ENCODE measurements at places on chromosomes 16 and 17.

- DNase-seq = no peak
Observed at GRCh38 chr16:55433030-55433429, 46.0 kb upstream of the MMP2 start.

GRCh38 chr17:14781123-14781522 is 480.2 kb downstream of the HS3ST3B1 start:
- DNase-seq = no peak

DNA sequence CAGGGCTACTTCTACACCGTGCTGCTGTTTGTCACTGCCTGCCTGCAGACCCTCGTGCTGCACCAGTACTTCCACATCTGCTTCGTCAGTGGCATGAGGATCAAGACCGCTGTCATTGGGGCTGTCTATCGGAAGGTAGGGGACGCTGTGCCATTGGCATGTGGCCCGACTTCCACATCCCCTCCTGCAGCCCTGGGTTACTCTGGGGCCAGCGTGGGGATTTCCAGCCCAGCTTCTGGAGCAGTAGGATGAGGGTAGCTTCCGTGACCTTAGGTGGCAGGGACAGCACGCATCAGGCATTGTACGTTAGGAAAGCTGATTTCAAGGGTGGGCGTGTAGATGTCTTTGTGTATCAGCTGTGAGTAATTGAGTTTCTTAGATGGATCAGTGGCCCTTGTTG is 96.5 kb downstream of the ABCC1 start:
- no peak for DNase-seq

DNA sequence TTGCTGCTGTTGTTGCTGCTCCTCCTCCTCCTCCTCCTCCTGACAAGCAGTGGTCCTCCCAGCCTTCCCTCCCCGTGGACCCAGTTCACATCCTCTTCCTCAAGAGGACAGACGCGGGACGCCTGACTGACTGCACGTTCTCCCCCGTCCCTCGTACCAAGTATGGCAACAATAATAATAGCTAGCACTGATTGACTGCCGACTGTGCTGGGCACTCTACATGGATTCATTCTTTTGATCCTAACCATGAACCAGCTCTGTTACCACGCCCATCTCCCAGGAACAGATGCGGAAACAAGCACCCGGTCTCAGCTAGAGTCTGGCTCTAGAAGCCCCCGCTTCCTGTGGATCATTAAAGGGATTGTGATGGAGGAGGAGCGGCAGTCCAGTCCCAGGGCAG is 78.0 kb downstream of the GNAO1 start:
- no peak for DNase-seq

DNA sequence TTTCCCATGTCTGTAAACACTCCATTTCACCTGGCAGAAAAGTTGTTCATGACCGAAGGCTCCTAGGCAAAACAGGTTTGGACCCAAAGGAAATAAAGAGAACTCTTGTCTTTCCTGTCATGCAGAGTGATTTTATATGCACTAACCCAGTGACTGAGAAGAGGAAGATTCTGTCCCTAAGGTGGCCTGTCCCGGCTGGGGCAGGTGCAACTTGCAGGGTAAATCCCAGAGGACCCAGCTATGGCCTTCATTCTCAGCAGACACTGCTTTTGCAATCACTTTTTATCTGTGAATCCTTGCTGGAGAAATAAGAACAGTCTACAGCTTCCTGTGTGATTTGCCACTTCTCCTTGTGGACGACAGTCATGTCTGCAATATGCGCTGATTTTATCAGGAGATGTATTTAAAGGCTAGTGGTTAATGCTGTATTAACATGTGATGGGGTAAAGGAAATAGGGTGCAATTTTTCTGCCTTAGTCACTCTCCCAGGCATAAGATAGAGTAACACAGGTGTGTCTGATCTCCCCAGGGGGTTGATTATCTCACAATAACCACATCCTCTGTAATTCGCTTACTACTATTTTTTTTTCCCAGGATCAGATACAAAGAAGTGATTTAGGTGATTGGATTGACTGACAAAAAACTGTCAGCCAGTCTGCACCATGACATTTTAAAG is 696.8 kb upstream of the SOX9 start:
- DNase-seq = no peak

- DNase-seq = no peak
Observed at GRCh38 chr16:3252967-3253366, 3.5 kb downstream of the MEFV start.

GRCh38 chr17:60451965-60452364 is 29.7 kb downstream of the CHCT1 start:
- no peak for DNase-seq

GRCh38 chr17:73343168-73343634 is 31.4 kb upstream of the CDC42EP4 start:
- DNase-seq = peak; percentile 70

DNA sequence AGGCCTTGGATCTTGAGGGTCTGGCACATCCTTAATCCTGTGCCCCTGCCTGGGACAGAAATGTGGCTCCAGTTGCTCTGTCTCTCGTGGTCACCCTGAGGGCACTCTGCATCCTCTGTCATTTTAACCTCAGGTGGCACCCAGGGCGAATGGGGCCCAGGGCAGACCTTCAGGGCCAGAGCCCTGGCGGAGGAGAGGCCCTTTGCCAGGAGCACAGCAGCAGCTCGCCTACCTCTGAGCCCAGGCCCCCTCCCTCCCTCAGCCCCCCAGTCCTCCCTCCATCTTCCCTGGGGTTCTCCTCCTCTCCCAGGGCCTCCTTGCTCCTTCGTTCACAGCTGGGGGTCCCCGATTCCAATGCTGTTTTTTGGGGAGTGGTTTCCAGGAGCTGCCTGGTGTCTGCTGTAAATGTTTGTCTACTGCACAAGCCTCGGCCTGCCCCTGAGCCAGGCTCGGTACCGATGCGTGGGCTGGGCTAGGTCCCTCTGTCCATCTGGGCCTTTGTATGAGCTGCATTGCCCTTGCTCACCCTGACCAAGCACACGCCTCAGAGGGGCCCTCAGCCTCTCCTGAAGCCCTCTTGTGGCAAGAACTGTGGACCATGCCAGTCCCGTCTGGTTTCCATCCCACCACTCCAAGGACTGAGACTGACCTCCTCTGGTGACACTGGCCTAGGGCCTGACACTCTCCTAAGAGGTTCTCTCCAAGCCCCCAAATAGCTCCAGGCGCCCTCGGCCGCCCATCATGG is 4.0 kb upstream of the ADGRG3 start:
- no peak for DNase-seq

DNA sequence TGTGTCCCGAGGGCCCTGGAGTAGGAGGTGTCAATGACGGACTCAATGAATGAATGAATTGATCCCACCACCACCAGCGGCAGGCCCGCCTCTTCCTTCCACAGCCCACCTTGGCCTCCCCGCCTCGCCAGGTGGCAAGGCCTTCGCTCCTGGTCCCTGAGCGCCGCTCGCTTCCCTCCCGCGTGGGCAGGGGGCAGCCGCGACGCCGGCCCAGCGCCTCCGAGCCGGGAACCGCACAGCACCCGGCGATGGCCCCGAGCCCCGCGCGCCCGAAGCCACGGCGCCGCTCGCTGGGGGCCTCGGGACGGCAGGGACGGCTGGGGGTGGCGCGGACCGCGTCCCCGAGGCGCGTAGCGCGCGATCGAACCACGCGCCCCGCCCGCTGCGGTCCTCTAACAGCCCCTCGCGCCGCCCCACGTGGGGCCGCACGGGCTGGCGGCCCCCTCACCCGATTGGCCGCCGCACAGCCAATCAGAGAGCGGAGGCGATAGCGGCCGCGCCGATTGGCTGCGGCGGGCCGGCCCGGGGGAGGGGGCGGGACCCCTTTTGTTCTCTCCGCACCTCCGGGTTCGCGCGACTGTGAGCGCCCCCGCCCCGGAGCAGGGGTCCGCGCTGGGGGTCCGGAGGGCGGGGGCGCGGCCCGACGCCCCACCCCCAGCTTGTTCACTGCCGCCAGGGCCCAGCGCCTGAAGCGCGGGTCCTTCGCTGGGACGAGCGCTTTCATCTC is 31.4 kb downstream of the ACTG1 start:
- peak; percentile 70 for DNase-seq

DNA sequence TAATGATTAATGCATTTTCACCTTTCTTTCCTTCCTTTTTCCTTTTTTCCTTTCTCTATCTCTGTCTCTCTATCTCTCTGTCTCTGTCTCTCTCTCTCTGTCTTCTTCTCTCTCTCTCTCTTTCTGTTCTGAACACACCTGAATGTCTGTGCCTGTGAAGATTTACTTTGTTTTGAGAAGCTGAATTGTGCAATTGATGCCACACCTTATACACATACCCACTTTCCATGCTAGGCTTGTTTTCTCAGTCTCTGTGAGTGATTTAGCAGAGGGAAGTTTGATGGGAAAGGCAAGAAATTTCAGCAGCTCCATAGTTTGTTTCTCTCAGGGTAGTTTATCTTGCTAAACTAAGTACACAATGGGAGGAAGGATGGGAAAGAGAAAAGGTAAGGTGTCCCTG is 9.3 kb upstream of the CAPNS2 start:
- no peak for DNase-seq

DNA sequence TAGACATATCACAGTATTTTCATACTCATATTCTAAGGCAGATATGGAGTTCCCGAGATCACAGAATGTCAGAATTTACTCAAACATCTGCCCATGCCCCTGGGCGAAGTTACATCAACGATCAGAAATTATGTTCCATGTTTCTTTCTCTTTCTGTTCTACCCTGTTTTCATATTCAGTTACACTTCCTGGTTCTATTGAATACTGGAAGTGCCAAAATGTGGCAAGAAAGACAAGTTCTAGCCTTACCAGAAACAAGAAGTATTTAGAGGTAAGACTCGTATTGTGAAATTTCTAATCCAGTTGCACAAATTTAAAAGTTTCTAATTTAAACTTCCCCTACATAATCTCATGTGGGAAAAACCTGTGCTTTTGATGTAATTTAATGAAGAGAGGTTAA is 36.1 kb downstream of the KCNJ2 start:
- DNase-seq = no peak

GRCh38 chr16:68113765-68114240 is 28.6 kb downstream of the NFATC3 start:
- no peak for DNase-seq

- no peak for DNase-seq
Observed at GRCh38 chr17:28700830-28701492, 10.7 kb downstream of the PROCA1 start.

GRCh38 chr16:16083421-16084156 is 134.2 kb downstream of the ABCC1 start:
- DNase-seq = peak; percentile 24

DNA sequence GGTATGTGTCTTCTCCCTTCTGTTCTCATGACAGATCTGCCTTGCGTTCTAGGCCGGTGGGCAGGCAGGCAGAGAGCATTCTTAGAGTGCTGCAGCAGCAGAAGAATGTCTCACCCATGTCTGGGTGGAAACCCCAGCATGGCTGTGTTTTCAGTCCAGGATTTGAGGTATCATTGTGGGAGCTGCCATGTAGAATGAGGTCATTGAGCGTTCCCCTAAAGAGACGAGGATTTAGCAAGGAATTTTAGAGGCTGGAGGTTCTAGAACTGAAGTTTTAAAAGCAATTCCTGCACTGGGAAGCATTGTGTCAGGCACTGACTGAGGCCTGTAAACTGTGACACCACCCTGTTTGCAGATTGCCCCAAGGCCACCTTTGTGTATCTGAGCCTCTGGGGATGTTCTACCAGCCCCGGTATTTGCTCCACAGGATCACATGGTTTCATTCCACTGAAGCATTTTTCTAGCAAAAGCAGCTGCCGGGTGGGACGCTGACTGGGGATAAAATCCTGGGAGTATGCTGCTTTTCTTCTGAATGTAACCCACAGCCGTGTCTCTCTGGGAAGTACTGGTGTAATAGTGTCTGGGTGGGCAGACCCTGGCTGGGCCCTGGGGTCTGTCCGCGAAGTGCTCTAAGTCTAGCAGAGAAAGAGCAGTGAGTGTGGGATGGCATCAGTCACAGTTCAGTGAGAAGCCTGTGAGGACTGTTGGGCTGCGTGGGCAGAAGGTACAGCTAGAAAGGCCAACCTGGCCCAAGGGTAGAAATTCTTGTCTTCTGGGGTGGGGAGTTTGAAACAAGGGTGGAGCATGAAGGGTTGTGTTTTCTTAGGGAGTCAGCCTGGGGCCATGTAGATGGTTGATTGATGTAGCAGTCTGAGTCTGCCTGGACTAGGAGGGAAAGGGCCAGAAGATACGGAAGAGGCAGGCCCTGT is 30.2 kb downstream of the PLCD3 start:
- peak; percentile 63 for DNase-seq

DNA sequence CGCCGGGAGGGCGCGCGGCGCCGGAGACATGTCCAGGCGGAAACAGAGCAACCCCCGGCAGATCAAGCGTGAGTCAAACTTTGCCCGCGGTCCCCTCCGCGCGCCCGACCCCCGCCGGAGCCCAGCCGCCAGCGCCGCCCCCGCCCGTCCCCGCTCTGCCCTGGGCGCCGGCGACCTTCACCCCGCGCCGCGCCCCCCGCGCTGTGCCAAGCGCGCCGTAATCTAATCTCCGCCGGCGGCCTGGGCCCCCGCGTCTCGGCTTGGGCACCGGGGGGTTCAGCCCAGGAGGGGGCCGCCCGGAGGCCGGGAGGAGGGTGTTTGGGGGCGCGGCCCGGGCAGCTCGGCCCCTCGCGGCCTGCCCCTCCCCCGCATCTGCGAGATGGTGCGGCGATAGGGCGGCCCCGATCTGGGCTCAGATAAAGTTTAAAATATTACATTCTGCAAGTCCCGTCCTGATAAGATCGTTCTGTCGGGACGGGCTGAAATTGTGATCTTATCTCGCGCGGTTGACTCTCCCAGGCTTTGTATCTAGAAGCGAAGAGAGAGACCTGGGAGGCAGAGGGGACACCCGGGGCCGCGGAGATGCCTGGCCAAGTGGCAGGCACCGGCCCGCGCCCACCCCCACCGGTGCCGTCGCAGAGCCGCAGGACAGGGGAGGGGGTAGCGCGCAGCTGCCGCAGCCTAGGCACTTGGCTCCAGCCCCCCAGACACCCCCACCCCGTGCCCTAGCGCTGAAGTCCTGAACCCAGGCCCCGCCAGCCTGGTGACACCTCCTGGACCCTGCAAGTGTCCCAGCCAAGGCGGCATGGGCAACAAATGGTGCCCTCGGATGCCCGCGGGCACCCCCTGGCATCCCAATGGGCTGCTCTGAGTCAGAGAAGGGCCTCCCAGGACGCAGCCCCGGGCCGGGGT is 787 bp downstream of the ZFPM1 start:
- DNase-seq = no peak

GRCh38 chr17:3900646-3901045 is 7.8 kb upstream of the CAMKK1 start:
- DNase-seq = no peak
